Astrocyte (in vitro differentiated cells and primary cell): ENCODE measurements at places on chromosomes 2 and 18. TPM values are rescaled to one million over a fixed set of nuclear protein-coding genes. Genes with fewer than 3 reads are reported as not detected.

DNA sequence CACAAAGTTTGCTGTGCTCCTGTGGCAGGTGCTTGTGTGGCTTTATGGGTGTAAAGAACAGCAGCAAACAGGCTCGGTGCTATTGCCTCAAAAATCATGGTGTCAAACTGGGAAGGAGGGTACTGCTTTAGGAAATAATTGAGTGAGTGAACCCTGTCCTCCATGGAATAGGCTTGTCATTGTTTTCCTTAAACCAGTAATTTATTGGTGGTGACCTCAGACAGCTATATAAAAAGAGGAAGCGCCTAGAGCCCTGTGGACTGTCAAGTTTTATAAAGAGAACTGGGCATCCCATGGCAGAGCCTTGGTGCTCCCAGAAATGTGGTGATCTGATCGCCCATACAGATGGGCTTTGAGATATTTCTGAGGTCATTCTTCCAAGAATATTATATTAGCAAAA, 4.7 kb upstream of the CXCR4 start:
- DNase-seq: no peak
- H3K4me3 ChIP-seq: no peak overlapping the region
- peaks cover 8% of the 10 kb centered on the region for H3K4me1 ChIP-seq
- H3K36me3 ChIP-seq: no peaks in the 10 kb centered on the region
- H3K27ac ChIP-seq: no peak overlapping the region

DNA sequence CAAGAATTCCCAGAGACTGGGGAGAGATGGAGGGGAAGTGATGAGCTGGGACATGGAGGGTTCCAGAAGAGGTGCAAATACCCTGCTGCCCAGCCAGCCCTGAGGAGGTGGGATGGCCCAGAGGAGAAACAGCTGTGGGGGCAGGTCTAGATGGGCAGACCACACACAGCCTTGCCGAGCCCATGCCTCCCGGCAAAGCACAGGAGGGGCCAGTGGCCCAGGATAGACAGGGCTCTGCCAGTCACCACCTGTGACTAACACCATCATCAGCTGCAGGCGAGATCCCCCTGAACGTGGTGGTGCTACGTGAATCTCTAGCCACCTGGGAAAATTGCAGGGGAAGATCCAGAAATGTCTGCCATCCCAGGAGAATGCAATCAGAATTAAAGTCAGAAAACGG, 39.4 kb downstream of the SCTR start:
- no peak overlapping the region for H3K27ac ChIP-seq
- no peak overlapping the region for H3K4me3 ChIP-seq
- DNase-seq: no peak

GRCh38 chr2:176473177-176473576, 203.9 kb downstream of the MTX2 start:
- DNase-seq: no peak
- no peaks in the 10 kb centered on the region for H3K27me3 ChIP-seq

- H3K27me3 ChIP-seq: no peaks in the 10 kb centered on the region
- H3K27ac ChIP-seq: no peak overlapping the region
- DNase-seq: no peak
- H3K36me3 ChIP-seq: no peaks in the 10 kb centered on the region
Observed at GRCh38 chr2:209519271-209519670, 95.4 kb downstream of the MAP2 start.

DNA sequence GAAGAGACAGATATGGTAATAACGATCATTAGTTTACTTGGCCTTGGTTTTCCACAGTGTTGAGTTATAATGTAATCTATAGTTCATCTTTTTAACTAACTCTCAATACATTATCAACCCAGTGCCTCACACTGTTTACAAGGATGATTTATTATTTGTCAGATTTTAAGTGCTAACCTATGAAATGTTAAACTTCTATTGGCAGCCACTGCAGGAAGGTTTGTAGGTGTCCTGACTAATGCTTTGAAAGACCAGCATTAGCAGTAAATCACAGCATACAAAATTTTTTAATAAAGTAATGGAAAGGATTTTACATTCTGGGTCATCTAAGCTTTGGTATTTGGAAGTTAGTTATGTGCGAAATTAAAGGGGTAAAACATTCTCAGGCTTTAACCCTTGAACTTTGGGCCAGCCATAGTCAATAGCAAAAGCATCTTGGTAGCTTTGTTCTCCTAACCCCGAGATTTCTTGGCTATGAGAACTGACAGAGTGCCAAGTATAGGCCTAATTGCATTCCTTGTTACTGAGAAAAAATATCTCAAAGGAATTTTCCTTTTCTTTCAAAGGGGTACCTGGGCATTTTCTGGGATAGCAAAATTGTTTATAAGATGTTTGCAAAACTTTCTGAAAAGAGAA, 30.6 kb downstream of the SPATS2L start:
- H3K27me3 ChIP-seq: no peaks in the 10 kb centered on the region
- peak; percentile 63 for DNase-seq
- H3K36me3 ChIP-seq: peaks cover 3% of the 10 kb centered on the region
- H3K4me1 ChIP-seq: peaks cover 21% of the 10 kb centered on the region
- H3K27ac ChIP-seq: no peak overlapping the region

GRCh38 chr2:234258562-234259141, 208.2 kb downstream of the SPP2 start:
- H3K27ac ChIP-seq: peak overlapping the region; percentile 97
- H3K4me1 ChIP-seq: peaks cover 26% of the 10 kb centered on the region
- no peak overlapping the region for H3K4me3 ChIP-seq

- no peaks in the 10 kb centered on the region for H3K27me3 ChIP-seq
- no peak overlapping the region for H3K4me3 ChIP-seq
- H3K4me1 ChIP-seq: peaks cover 16% of the 10 kb centered on the region
- H3K27ac ChIP-seq: no peak overlapping the region
- H3K36me3 ChIP-seq: peaks cover 3% of the 10 kb centered on the region
Observed at GRCh38 chr2:200373973-200374416, 67.5 kb downstream of the SPATS2L start.

- DNase-seq: peak; percentile 43
- H3K4me3 ChIP-seq: no peak overlapping the region
- H3K27ac ChIP-seq: no peak overlapping the region
- no peaks in the 10 kb centered on the region for H3K27me3 ChIP-seq
- H3K4me1 ChIP-seq: peaks cover 27% of the 10 kb centered on the region
- no peaks in the 10 kb centered on the region for H3K36me3 ChIP-seq
Observed at GRCh38 chr2:181780047-181780651, 99.8 kb upstream of the NEUROD1 start.

MEP1B gene
- total RNA-seq: not detected in 2 replicates

GRCh38 chr2:24623535-24623934, 132.5 kb downstream of the NCOA1 start:
- H3K4me1 ChIP-seq: no peaks in the 10 kb centered on the region
- no peaks in the 10 kb centered on the region for H3K36me3 ChIP-seq
- H3K27ac ChIP-seq: no peak overlapping the region
- H3K27me3 ChIP-seq: no peaks in the 10 kb centered on the region
- no peak overlapping the region for H3K4me3 ChIP-seq

CD8B2 gene
- total RNA-seq: not detected in 2 replicates

DNA sequence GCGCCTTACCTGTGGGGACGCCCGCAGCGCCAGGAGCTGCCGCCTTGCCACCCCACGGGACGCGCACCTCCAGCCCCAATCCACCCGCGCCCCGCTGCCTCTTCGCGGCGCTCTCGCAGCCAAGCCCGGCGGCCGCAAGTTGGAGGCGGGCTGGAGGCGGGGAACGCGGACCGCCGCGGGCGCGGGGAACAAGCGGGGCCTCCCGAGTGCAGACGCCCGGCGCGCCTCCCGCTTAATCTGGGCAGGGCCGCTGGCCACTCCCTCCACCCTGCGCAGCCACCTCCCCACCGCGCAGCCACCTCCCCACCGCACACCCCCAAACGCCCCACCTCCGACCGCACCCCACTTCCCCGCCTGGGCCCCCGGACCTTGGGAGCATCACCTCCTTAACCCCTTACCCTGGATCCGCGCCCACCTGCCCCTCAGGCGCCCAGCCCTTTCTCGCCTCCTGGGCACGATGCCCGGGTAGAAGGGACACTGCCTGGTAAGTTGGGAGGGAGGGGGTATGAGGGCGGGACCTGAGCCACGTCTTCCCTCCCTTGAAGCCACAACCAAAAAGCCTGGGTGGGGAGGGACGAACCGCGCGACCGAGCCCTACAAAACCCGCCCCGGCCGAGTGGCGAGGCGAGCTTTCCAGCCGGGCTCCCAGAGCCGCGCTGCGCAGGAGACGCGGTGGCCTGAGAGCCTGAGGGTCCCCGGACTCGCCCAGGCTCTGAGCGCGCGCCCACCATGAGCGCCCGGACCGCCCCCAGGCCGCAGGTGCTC, at the start of the genes COL4A3 and COL4A4:
Gene COL4A3 (plus strand): TSS at position 627 of the 765 bp plus-strand sequence. CDS start 103 bp downstream, at position 730.
Gene COL4A4 (minus strand): TSS at position 208 of the 765 bp plus-strand sequence. CDS start 16,722 bp downstream, outside the sequence.
- H3K27me3 ChIP-seq: peaks cover 17% of the 10 kb centered on the region
- no peaks in the 10 kb centered on the region for H3K36me3 ChIP-seq
- H3K27ac ChIP-seq: no peak within 1 kb of the TSS
- H3K4me1 ChIP-seq: peaks cover 5% of the 10 kb centered on the region

ARMC9 gene
- total RNA-seq: 42.7 and 52.4 TPM in 2 replicates

GRCh38 chr18:46068763-46069162, 3.3 kb downstream of the PSTPIP2 start:
- no peak overlapping the region for H3K27ac ChIP-seq
- H3K4me1 ChIP-seq: peaks cover 16% of the 10 kb centered on the region
- no peak overlapping the region for H3K4me3 ChIP-seq
- no peaks in the 10 kb centered on the region for H3K36me3 ChIP-seq
- no peak for DNase-seq
- no peaks in the 10 kb centered on the region for H3K27me3 ChIP-seq

GRCh38 chr2:201444746-201445465, 6.4 kb downstream of the TRAK2 start:
- no peaks in the 10 kb centered on the region for H3K36me3 ChIP-seq
- DNase-seq: peak; percentile 55
- no peaks in the 10 kb centered on the region for H3K27me3 ChIP-seq
- no peak overlapping the region for H3K27ac ChIP-seq
- no peak overlapping the region for H3K4me3 ChIP-seq
- no peaks in the 10 kb centered on the region for H3K4me1 ChIP-seq

DNA sequence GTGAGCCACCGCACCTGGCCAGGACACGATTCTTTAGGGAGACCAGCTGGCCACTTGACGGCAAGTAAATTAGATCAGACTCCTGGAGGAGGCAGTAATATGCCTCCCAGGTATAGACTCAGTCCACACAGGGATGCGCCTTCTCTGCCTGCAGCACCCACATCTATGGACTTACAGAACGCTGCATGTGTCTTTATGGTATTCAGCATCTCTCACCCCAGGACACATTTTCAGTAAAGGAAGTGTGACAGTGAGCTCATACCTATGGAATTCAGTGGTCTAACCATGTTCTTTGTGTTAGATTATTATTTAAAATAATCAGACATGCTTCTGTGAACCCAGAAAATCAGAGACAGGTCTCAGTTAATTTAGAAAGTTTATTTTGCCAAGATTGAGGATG, 5.9 kb upstream of the NARS1 start:
- H3K27ac ChIP-seq: peak overlapping the region; percentile 62
- peaks cover 15% of the 10 kb centered on the region for H3K4me1 ChIP-seq
- no peaks in the 10 kb centered on the region for H3K36me3 ChIP-seq
- H3K4me3 ChIP-seq: no peak overlapping the region
- H3K27me3 ChIP-seq: no peaks in the 10 kb centered on the region

OTOS gene
- not detected in 2 replicates for total RNA-seq

- no peaks in the 10 kb centered on the region for H3K36me3 ChIP-seq
- no peak for DNase-seq
- no peaks in the 10 kb centered on the region for H3K4me1 ChIP-seq
- no peaks in the 10 kb centered on the region for H3K27me3 ChIP-seq
Observed at GRCh38 chr2:122112216-122113005, 357.0 kb downstream of the TSN start.

GPBAR1 gene
- total RNA-seq: 0.55 and 0.70 TPM in 2 replicates

- no peak overlapping the region for H3K4me3 ChIP-seq
- H3K36me3 ChIP-seq: no peaks in the 10 kb centered on the region
- peak overlapping the region; percentile 25 for H3K27ac ChIP-seq
- H3K27me3 ChIP-seq: no peaks in the 10 kb centered on the region
- DNase-seq: peak; percentile 99
Observed at GRCh38 chr2:238938401-238939055, 90.6 kb downstream of the TWIST2 start.

DNA sequence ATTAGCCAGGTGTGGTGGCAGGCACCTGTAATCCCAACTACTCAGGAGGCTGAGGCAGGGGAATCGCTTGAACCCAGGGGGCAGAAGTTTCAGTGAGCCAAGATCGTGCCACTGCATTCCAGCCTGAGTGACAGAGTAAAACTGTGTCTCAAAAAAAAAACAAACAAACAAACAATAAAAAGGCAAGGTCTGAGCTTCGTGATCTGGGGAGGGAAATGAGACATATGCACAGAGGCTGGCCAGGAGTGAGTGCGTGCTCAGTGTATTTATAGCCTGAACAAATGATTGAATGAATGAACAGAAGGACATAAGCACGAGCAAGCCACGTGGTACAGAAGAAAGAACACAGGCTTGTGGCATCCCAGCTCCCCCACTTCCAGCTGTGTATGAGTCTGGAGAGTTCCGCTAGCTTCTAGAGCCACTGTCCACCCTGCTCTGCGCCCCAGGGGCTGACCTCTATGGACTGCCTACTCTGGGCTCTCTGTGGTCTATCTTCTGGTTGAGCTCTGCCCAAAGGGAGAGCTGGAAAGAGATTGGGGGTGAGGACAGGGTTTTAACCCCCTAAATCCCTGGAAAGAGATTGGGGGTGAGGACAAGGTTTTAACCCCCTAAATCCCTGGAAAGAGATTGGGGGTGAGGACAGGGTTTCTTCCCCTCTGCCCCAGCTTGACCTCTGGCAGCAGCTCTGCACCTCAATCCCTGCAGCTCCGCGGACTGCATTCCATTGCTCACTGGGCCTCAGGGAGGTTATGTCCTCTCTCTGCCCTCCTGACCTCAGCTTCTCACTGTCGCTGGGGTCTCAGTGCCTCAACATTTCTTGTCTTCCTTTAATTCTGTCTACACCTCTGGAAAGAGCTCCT, 11.0 kb upstream of the ROCK2 start:
- H3K36me3 ChIP-seq: no peaks in the 10 kb centered on the region
- DNase-seq: no peak
- no peak overlapping the region for H3K4me3 ChIP-seq
- H3K27ac ChIP-seq: no peak overlapping the region
- H3K27me3 ChIP-seq: no peaks in the 10 kb centered on the region

DNA sequence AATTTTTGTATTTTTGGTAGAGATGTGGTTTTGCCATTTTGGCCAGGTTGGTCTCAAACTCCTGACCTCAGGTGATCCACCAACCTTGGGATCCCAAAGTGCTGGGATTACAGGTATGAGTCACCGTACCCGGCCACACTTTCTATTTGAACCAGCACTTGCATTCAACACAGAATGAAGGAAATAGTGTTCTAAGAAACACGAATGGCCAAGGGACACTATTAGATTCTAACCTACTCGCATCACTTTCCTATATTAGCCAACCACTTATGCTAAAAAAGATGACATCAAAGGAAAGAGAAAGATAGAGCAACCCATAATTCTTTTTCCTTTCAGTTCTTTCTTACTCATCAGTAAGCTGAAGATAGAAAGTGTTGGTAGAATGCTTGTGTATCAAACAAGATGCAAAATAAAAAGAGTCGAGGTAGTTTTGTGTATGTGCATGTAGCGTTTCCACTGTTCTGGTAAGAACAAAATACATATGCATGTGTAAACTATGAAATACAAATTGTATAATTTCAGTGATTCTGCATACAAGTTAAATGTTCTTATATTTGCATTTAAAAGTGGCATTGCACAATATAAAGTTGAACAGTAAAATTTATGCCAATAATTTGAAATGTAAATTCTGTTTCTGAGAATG, 247.6 kb downstream of the CDCA7 start:
- no peak overlapping the region for H3K27ac ChIP-seq
- H3K36me3 ChIP-seq: no peaks in the 10 kb centered on the region
- no peaks in the 10 kb centered on the region for H3K4me1 ChIP-seq
- no peak overlapping the region for H3K4me3 ChIP-seq
